Activated T-cell treated with anti-CD3 and anti-CD28 coated beads for 48 hours (primary cell): ENCODE measurements at places on chromosomes 5 and 9.

DNA sequence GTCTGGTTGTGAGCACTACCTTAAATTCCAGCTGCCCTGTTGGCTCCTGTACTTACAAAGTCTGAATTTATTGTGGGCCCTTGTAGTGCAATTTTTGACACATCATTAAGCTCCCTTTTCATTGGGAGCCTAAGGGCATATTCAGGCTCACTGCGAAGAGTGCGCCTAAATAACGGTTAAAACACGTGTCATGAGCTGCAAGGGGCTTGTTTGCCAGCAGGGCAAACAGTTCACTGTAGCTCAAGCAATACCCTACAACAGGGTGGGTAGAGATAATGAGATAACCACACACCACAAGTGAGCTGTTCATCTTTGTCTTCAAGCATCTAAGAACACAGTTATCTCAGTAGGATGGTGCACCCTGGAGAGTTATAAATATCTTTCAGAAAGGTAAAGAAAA is 214.2 kb downstream of the SLF1 start:
- no peak for DNase-seq

DNA sequence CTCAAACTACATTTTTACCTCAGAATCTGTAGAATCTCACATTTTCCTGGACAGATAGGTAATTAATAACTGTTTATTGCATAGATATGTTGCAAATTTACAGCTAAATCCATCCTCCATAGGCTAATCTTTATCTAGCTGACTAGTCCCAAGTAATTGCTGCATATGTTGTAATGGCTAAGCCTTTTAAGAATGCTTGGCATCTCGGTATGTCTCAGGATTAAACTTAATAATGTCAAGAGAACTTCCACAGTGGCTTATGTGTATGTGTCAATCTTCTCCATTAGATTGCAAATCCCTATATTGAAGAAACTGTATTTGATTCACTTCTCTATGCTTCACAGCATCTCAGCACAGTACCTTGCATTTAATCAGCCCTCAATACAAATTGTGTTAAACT is 131.9 kb downstream of the PRDM9 start:
- no peak for DNase-seq

DNA sequence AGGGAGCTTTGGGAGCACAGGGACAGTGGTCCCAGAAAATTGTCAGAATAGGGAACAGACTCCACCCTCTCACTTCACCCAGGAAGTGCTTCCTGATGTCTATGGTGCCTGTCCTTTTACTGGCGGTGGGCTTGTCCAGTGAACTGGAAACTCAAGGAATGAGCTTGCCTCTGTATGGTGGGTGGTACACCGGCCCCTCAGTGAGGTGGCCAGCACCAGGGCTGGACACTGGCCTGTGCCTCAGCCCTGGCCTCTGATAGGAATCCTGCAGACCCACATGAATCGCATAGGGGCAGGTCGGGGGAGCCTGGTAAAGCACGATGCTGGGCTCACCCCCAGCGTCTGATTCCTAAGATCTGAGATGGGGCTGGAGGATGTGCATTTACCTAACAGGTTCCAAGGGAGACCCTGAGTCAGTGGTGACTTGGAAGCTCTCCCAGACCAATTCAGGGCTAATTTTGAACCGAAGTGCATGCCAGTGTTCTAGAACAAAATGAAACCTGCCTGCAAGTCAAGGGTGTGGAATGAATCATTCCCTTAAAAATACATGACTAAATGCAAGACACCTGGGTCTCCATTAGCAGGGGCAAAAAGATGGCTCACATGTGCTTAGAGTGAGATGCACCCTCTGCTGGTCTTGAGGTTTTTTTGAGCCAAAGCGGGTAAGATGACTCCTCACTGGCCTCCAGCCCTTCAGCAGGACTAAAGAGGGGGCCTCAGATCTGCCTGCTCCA is 178.3 kb downstream of the HSPA4 start:
- no peak for DNase-seq

DNA sequence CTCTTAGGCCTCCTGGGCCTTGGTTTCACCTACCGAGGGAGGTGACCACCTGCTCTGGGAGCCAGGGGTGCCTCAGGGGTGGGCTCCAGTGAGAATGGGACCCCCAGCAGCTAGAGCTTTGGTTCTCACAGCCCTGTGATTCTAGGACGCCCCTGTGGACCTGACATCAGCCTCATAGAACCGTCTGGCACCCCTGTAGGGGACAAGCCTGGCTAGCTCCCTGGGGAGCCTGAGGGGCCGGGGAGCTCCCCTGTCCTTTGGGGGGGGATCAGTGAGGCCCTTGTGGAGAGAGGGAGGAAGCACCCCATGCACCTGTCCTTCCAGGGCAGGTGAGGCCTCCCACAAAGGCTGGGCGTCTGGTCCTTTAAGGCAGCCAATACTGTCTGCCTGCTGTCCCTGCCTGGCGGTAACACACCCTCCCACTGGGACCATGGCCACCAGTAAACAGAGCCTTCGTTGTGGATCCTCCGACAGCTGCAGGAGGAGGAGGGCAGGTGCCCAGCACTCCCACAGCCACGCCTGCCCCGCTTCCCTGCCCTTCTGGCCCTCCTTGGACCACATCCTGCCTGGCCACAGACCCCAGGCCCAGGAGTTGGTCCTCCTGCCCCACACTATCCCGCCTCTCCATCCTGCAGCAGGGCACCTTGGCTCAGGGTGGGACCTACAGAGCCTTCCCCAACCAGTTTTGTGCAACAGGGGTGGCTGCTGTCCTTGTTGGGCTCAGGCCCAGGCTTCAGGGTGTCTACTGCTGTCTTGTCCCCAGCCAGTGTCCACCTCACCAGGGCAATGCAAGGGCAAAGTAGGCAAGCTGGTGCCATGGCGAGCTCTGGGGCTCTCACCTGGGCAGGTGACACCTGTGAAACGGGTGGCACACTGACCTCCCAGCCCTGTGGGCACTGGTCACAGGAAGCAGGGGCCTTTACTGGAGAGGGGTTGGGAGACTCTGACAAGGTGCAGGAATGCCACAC is 3.0 kb upstream of the TUBB4B start:
- DNase-seq: no peak

DNA sequence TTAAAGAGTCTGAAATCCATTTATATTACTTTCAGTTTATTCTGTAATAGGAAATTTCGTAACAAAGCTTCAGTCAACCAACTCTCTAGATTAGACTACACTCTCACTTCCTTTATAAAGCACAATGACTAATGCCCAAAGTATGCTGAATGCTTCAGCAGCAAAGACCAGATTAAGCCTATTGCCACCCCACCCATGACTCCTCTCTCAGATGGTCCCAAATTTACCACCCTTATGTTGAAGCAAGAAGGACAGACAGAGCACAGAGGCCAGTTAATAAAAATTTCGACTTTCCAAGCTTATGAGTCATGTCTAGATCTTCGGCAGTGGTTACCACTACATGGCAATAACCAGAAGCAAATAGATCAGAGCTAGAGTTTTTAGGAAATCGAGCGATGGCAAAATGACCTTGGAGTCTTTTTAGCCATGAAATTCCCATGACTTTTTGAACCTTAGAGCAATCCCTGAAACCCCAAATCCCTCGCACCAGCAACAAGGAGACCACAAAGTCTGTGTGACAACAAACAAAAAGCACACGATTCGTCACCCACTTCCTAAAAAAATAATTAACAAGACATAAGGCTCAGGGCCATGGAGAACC is 287.8 kb upstream of the RASA1 start:
- no peak for DNase-seq

- DNase-seq: no peak
These were observed 16.9 kb downstream of the OR2V2 start for GRCh38 chr5:181164076-181164952.

- no peak for DNase-seq
These were observed 248.8 kb downstream of the NNT start for GRCh38 chr5:43851741-43852140.

GRCh38 chr5:172280929-172281328 is 2.6 kb downstream of the UBTD2 start:
- DNase-seq: no peak

- DNase-seq: no peak
These were observed 82.7 kb downstream of the DROSHA start for GRCh38 chr5:31449174-31449573.

DNA sequence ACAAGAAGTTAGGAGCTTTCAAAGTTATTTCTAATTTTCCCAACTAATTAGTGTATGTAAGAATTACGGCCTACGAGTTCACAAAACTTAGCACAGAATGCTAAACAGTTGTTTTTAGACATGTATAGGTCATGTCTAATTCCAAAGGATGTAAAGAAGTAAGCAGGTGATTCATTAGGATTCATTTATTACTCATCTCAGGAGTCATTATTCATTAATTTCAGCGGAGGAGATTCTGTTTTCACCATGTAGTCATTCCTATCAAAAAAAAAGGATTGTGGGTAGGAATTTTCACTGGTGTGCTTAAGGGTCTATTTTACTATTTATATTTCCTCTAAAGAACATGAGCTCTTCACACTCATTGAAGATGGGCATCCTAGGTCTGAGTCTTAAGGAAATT is 532.2 kb downstream of the ACTL7B start:
- DNase-seq: no peak

DNA sequence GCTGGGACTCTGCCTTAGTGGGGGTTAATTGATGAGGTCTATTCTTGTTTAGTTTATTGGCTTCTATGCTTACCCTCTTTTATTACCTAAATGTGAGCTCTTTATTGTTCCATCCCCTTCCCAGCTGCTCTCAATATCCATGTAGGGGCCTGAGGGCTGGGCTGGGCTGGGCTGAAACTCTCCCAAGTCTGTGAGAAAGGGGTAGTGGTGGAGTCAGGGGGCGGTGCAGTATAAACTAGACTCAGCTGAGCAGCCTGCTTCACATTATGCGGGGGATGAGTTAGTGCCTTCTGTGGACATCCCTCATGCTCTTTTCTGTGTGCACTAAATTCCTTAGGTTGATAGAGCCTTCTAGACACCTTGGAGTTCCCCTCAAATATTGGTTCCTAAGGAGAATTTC is 451.8 kb upstream of the PTGER4 start:
- no peak for DNase-seq

- DNase-seq: no peak
These were observed 535.8 kb downstream of the SEMA5A start for GRCh38 chr5:9009931-9010651.

GRCh38 chr5:10432059-10433008 is 9.3 kb upstream of the ROPN1L start:
- no peak for DNase-seq

DNA sequence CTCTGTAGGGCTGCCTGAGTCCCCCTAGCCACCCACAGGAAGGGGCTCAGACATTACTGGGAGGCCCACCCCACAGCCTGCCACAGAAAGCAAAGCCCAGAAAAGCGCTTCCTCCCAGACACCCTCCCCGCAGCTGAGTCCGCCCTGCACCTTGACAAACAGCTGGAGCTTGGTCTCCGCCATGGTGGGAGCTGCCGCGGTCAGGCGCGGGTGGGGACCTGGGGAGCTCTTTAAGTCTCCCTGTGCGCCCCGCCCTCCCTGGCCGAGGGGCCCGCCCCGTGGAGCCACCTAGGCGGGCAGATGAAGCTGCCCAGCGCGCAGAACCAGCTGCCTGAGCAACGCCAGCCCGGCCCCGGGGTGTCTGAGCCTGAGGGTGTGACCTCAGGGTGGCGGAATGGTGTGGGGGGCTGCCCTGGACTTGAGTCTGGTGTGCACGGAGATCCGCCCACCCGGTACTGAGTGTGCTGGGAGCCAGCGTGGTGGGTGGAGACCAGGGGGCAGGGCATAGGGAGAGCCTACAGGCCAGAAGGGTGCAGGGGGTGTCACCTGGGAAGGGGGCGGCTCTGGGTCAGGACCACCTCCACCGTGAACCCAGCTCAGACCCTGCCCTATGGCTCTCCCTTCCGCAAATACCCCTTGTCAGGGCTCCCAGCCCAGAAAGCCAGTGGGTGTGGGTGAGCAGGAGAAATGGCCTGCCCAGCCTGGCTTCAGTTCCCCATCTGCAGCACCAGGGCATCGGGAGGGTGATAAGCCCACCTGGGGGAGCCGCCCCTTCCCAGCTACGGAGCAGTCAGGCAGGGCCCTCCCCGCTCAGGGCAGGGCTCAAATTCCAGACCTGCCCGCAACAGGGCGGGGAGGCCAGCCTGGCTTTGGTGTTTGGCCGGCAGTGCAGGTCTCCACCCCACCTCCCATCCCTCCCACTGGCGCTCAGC is at the start of gene CLIC3:
TSS of gene CLIC3 (minus strand) at position 208 of the 932 bp plus-strand sequence. CDS start at position 183, 25 bp downstream.
- DNase-seq: peak; percentile 31

GRCh38 chr5:122439645-122440044 is 127.6 kb downstream of the SNCAIP start:
- no peak for DNase-seq

- no peak for DNase-seq
These were observed 2.2 kb downstream of the FAM78A start for GRCh38 chr9:131273856-131274673.

GRCh38 chr5:44952376-44952775 is 143.6 kb downstream of the MRPS30 start:
- DNase-seq: no peak

GRCh38 chr5:56159521-56159947 is 73.6 kb downstream of the ANKRD55 start:
- DNase-seq: no peak

DNA sequence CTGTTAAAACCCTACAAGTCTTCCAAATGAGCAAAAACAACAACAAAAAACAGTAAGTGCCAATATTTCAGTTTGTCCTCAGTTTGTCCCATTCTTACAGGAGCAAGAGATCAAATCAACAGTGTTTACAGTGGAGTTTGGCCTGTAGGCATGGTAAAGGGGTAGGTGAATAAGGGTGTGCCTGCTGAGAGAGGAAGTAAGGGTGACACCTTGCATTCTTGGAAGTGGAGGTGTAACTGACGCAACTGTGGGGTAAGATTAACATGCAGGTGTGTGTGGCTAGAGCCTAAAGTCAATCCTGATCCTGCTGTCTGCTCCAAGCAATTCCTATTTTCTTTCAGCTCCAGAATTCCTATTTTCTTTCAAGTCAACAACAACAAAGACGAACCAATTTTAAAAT is 43.4 kb downstream of the PFDN1 start:
- DNase-seq: no peak

GRCh38 chr9:85077944-85078343 is 408.4 kb downstream of the NTRK2 start:
- no peak for DNase-seq

- no peak for DNase-seq
These were observed 61.3 kb downstream of the LHFPL2 start for GRCh38 chr5:78587081-78587774.

- no peak for DNase-seq
These were observed 80.5 kb downstream of the STK10 start for GRCh38 chr5:172107571-172107970.

- no peak for DNase-seq
These were observed 123.5 kb upstream of the COL5A1 start for GRCh38 chr9:134518004-134518606.

DNA sequence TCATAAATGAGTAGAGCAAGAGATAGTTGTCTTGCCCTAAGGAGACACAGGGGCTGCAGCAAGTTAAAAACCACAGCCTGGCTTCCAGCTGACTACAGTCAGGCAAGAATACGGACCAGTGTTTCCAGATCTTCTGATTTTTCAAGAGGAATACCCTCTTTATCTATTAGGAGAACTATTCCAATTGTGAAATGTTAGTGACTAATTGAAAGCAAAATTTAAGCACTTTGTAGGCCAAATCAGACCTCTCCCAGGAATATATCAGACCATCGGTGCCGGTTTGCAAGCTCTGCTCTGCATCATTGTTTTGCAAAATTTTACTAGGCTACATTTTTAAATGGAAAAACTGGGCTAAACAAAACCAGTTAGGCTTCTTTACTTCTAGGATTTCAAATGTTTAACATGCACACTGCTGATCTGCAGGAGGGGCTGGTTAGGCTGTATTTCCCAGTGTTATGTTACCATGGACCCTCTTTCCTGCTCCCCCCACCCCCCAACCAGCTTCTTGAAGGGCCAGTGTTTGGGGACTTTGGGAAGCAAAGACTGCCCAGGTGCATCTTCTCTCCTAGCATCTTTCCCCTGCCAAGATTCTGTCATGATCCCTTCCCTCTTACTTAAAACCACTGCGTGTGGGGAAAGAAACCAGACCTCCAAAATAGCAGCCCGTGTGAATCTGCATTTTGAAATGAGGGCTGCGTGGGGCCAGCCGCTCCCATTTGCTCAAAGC is 1.1 kb upstream of the ARSI start:
- no peak for DNase-seq
